ENCODE measurements at places on chromosomes 1 and 21.

GRCh38 chr1:221712776-221713431 is 29.0 kb downstream of the DUSP10 start:
- DNase-seq, result no peak

GRCh38 chr1:145701306-145701862 is 5.8 kb downstream of the PDZK1 start:
- no peak for DNase-seq

DNA sequence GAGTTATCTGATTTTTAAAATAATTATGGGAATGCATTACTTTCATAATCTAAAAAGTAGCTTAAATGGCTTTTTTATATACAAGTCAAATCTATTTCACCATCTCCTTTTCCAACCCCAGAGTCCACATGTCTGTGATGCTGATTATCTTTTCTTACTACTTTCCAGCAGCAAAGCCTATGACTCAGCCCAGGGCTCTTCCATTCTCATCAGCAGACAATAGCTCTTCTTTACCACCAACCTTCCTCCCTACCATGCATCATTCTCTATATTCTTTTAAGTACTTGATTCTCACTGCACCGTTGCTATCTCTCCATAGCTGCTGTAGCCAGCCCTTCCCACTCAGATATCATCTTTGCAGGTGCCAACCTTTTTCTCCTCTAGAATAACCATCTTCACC is 61.3 kb downstream of the OVGP1 start:
- DNase-seq, result peak; percentile 23

GRCh38 chr1:203158960-203159665 is 16.5 kb downstream of the MYBPH start:
- DNase-seq, result no peak

- peak; percentile 98 for DNase-seq
Measured at GRCh38 chr1:223776075-223776814, 63.9 kb downstream of the CAPN2 start.

DNA sequence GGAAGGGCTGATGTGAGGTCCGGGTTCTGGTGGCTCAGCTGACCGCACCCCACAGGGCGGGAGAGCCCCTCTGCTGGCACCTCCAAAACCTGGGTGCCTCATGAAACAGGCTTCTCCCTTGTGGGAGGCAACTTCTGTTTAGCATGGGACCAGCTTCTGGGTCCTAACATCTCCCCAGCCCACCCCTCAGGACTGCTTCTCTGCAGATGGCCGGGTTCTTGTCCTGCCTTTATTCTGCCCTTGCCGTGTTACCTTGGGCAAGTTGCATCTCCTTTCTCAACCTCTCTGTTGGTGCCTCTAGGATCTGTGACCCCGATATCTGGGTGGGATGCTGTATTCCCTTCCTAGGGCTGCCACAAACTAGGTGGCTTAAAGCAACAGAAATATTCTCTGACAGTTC is 15.0 kb upstream of the TTC22 start:
- DNase-seq, result no peak

GRCh38 chr1:94709891-94710581 is 110.1 kb upstream of the SLC44A3 start:
- peak; percentile 81 for DNase-seq

GRCh38 chr1:173478094-173478674 is 1.0 kb downstream of the PRDX6 start:
- DNase-seq, result peak; percentile 56

DNA sequence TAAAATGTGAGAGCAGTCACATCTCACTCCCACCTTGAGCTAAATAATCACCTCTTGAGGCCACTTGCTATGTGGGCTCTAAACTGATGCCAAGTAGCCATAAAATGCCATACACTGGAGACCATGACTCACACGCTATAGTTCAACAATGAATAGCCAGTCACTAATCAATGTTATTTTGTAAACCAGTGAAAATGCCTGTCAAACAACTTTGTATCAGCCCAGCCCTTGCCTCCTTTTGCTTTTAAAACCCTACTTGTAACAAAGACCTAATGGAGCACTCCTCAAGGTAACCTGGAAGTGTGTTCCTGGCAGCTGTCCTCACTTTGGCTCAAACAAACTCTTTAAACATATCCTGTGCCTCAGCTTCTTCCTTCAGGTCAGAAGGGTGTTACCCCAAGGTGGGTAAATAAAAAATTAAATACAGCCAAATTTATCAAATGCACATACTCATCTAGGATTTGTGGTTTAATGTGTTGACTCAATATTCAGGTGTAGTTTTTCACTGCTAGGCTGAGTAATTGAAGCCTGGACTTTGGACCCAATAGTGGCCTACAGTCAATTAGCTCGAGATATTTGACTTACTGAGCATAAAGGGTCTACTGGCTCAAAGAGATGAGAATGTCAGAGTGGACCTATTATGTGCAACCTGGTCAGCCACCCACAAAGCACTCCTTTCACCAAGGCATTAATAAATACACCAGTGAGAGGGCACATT is 154.3 kb downstream of the COQ8A start:
- peak; percentile 42 for DNase-seq

Data from kidney tubule cell (primary cell).